Stimulated activated CD8-positive, alpha-beta memory T cell treated with anti-CD3 and anti-CD28 coated beads, Interleukin-4, amount 100 ng/mL, for 48 hours (primary cell): ENCODE measurements at places on chromosomes 2 and 18.

DNA sequence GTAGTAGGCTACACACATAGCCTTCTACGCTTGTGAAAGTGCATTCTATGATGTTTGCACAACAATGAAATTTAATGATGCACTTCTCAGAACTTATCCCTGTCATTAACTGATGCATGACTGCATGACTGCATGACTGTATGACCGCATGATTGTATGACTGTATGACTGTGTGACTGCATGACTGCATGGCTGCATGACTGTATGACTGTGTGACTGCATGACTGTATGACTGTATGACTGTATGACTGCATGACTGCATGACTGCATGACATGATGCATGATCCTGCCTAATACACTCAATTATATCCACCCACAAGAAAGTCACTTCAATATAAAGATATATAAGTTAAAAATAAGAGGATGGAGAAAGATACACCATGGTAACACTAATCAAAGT is 365.4 kb upstream of the FSIP2 start:
- no peak for DNase-seq

GRCh38 chr2:50066873-50067272 is 912.6 kb upstream of the FSHR start:
- no peak for DNase-seq

DNA sequence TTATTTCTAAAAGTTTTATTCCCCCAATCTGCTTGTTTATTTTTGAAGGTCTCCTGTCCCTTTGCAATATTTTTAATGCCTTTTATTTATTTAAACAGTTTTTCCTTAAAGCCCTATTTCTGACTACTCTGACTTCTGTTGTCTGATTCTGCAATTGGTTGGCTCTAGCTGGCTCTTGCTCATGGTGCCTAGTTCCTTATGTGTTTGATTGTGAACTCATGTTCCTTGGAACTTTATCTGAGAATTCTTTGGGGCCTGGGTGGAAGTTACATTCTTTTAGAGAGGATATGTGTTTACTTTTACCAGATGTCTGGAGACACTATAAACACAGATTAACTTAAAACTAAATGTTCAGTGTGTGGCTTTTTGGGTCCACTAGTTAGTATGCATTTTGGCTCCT is 175.9 kb downstream of the DYSF start:
- no peak for DNase-seq

DNA sequence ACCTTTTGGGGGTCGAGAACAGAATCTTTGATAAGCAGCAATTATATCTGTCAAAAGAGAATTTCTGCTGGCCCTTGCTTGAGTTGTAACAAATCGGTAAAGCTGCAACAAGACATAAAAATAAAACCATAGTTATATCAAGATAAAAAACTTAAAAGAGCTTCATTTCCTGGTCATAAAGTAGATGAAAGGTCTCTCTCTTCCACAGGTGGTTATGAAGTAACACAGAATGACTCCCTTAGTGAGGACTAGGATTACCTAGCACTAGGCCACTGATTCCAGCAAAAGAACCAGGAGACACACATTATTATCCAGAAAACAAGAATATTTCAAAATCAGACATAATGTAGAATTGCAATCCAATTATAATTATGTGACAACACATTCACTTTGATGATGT is 5.4 kb downstream of the AFG3L2 start:
- DNase-seq, result no peak

DNA sequence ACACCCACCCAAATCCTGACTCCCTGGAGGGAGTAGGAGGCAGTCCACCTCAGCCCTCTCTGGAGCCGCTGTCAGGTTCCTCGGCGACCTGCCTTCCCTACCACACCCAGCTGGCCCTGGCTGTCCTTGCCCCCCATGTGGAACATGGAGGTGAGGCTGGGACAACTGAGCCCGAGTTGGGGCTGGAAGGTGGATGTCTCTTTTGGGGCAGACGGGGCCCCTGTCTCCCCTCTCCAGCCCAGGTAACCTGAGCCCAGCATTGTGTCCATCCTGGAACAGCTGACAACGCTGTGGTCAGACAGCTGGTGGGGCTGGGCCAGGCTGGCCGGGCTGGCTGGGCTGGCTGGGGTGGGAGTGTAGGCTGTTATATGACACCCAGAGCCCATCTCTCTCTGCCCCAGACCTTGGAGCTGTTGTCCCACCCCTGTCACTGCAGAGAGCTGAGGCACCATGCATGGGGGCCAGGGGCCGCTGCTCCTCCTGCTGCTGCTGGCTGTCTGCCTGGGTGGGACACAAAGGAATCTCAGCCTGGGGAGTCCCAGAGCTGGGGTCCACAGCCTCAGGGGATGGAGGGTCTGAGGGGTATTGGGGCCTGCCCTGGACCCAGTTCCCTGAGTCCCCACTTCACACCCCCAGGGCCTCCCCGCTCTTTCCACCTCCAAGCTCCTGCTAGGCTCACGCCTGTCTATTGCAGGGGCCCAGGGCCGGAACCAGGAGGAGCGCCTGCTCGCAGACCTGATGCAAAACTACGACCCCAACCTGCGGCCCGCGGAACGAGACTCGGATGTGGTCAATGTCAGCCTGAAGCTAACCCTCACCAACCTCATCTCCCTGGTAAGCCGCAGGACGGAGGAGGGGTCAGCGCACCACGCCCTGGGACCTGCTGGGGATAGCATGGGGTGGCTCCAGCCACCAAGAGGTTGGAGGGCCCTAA is at the start of gene CHRNG:
Gene CHRNG, plus strand, starts transcription at position 395 of the 934 bp plus-strand sequence. Its CDS starts 56 bp downstream, at position 451.
- no peak for DNase-seq

DNA sequence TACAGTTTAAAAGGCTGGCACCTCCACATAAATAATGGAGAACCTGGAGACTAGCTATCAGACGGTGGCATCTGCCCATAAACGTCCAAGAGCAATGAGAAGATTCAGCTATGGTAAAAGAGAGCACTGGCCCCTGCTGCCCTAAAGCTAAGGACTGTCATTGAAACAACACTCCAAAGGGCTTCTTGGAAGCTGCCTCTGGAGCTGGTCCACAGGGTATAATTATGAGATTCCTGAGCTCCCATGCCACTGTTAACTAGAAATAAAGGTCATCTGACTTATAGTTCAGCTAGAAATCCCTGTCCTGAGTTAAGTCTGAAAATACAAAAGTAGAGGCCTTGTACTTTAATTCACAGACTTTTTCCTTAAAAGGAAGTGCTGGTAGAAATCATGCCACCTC is 39.9 kb upstream of the RBMS1 start:
- no peak for DNase-seq

DNA sequence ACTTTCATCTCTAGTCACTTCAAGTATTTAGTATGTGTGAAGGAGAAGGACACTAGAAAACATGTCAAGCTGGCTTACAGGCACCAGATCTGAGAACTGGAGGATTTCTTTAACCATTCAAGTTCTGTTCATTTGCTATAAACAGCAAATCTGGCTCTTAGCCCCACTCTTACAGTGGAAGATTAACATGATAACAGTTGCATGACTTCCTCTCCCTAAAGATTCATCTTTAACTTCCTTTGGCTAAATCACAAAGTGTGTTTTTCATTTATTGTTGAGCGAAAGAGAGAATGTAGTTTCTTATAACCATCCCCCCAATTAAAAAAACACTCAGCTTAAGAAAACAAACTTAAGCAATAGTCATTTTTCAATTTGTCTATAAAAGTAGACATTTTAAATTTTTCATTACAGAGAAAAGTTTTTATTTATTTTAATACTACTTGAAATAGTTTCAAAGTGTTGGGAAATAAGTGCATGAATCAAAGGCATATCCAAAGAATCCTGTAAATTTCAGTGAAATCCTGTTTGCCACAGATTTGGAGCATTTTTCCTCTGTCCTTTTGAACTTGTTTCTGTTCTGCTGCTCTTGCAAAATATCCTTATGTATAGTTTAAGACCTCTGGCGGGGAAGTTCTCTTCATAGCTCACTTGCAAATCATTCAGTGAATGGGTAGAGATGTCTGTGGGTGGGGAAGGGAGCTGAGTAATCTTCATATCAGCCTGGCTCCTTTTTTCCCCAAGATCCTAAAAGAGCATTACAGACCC is 241.0 kb upstream of the RBBP8 start:
- no peak for DNase-seq

DNA sequence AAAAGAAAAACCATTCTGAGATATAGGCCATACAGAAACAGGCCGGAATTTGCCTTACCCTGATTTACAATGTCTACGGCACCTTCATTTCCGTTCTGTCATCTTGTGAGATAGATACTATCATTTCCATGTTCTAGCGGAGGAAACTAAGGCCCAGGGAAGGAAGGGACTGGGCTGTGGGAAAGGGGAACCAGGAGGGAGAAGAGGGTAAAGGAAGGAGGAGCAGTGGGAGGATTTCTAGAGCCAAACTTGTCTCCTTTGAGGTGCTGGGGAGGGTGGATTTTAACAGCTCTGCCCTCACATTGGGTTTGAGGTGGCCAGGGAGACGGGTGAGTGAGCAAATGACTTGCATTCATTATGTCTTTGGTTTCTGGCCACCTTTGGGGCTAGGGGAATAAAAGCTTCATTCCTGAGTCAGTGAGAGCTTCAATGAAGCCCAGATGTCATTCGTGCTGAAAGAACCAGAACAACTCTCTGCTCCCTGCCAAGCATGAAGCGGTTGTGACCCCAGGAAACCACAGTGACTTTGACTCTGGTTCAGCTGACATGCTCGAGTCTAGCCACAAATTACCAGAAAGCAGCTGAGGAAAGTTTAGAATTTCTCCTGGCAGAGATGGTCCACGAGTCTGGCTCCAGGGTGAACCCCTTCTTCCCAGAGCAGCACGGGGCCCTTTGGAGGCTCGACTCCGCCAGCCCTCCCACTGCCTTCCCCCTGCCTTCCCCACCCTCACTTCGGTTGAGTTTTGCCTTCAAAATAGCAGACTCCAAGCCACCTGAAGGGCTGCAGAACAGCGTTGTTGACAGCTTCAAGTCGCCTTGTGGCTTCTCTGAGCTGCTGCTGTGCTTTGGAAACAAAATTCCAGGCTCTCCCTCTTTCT is 3.8 kb downstream of the ACTG2 start:
- DNase-seq, result peak; percentile 60

GRCh38 chr2:11598228-11598731 is 64.4 kb downstream of the GREB1 start:
- DNase-seq, result no peak

GRCh38 chr2:215612786-215613185 is 176.9 kb upstream of the FN1 start:
- no peak for DNase-seq

DNA sequence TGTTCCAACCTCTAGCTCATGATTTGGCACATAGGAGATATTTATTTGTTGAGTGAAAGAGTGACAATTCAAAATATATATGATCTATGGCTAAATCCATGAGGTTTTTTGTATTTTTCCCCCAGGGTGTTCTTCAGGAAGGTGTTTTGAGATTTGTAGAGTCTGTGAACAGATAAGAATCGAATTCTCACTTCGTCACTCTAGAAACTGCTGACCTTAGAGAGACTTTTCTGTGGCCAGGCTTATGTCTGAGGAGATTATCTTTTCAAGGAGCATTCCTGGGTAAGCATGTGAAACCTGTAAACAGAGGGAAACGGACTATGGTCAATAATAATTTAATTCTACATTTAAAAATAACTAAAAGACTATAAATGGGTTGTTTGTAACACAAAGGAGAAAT is 849 bp upstream of the ITGB6 start:
- no peak for DNase-seq

- no peak for DNase-seq
Measured at GRCh38 chr18:54939361-54939917, 19.8 kb downstream of the CCDC68 start.

- no peak for DNase-seq
Measured at GRCh38 chr2:136065384-136065783, 52.6 kb downstream of the CXCR4 start.

DNA sequence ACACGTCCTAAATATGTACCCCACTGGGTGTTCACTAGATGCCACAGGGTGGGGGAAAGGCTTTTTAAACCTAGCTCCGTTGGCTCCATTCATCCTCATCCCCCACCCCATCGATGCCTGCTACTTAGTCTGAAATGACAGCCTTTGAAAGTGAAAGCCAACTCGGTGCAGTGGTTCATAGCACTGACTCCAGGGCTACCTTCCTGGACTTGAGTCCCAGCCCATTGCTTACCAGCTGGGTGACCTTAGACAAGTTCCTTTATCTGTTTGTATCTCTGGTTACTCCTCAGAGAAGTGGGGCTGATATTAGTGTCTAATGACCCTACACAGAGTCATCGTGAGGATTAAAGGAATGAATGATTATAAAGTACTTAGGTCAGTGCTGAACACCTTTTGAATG is 24.4 kb downstream of the EHD3 start:
- DNase-seq, result no peak

DNA sequence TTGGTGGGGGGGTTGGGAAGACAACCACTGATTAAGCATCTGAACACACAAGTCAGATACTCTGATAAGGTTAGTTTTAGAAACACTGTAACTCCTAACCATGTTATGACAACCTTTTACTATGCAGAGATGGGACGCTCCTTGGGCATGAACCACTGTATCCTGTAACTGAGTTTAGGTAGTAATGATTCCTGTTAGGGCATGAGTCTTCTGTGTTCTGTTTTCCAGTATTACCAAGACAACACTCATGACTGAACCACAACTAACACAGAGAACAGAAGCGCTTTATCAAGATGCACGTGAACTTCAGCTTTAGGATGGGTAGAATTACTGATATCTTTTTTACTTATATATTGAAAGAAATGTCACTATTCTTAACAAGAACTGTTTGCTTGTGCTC is 14.1 kb upstream of the CREB1 start:
- no peak for DNase-seq

GRCh38 chr2:126837966-126838715 is 60.5 kb upstream of the TEX51 start:
- DNase-seq, result no peak

DNA sequence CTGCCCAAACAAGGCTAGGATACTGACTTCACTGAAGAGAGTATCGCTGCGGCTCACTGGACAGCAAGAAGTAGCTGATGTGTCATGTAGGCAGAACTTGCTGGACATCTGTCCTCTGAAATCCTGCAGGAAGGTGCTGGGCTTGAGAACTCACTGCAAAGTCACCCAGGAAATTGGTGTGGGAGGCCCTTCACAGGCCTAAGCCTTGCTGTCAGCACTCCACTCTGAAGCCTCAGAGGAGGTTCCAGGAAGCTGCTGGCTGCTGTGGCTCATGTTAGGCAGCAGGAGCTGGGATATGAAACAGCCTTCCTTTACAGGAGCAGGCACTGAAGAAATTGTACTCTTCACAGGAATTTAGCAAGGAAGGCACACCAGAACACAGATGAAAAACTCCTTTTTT is 88.3 kb upstream of the CCDC68 start:
- DNase-seq, result no peak

GRCh38 chr2:220674033-220674432 is 898.1 kb downstream of the EPHA4 start:
- DNase-seq, result no peak

DNA sequence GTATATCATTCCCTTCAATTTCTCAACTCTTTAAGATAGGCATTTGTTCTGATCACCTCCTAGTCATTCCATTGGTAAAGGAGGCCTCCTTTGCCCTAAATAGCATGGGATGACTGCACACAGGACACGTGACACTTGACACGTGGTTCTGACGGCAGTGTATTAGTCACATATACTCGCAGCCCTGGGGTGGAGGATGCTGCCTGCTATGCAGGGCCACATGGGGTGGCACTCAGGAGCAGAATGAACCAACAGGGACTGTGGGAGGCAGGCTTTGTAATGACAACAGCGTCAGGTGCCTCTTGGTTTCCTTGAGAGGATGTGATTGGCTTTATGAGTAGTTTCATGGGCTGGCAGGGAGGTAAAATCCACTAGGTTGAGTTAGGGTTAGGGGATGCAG is 9.3 kb upstream of the KCNS3 start:
- no peak for DNase-seq

- no peak for DNase-seq
Measured at GRCh38 chr2:152247337-152247695, 71.8 kb upstream of the STAM2 start.
